ENCODE measurements at places on chromosomes 6 and 20. TPM values are rescaled to one million over a fixed set of nuclear protein-coding genes. Genes with fewer than 3 reads are reported as not detected.

PTCHD4 gene
- 0.20 TPM for total RNA-seq

TCP11 gene
- total RNA-seq = not detected

GRCh38 chr6:140561701-140562100 lies 1187.3 kb upstream of the CITED2 start:
- no peak for DNase-seq

DNA sequence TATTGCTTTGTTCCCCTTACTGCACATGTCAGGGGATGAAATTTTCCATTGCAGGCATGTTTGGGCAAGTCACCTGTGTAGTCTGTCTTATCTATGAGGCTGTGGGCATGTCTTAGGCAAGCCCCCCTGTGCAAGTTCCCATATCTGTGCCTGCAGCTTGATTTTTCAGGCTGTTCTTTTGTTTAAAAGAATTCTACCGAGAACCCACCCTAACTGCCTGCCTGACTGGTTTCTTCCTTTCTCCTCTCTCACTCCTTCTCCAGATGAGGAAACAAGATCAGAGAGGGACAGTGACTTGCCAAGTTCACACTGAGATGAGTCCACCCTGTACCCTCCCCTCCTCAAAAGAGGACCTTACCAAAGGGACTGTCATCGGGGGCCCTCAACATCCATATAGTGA lies 11.0 kb downstream of the TREML2 start:
- no peak for DNase-seq

DNA sequence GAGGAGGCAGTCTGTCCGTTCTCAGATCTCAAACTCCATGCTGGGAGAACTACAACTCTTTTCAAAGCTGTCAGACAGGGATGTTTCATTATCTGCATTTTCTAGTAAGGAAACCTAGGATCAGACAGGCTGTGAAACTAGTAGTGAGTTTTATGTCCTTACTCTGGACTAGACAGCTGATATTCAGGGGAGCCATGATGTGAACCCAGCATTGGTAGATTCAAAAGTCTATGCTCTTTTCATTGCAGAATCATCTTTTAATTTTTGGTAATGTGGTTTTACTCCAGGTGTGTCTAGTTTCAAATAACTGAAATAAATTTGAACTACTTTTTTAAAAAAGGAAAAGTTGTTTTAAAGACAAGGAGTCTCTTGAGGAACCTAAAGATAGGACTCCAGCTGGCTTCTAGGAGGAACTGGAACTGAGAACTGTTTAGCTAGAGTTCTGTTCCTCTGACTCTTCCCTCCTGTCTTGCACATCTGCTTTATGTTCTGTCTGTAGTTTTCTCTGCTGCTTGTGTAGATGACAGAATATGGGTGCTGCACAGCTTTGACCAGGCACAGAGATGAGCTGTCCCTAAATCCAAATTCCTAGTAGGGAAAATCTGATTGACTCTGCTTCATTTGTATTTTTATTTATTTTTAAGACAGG lies 27.8 kb upstream of the RNF144B start:
- DNase-seq = no peak

DNA sequence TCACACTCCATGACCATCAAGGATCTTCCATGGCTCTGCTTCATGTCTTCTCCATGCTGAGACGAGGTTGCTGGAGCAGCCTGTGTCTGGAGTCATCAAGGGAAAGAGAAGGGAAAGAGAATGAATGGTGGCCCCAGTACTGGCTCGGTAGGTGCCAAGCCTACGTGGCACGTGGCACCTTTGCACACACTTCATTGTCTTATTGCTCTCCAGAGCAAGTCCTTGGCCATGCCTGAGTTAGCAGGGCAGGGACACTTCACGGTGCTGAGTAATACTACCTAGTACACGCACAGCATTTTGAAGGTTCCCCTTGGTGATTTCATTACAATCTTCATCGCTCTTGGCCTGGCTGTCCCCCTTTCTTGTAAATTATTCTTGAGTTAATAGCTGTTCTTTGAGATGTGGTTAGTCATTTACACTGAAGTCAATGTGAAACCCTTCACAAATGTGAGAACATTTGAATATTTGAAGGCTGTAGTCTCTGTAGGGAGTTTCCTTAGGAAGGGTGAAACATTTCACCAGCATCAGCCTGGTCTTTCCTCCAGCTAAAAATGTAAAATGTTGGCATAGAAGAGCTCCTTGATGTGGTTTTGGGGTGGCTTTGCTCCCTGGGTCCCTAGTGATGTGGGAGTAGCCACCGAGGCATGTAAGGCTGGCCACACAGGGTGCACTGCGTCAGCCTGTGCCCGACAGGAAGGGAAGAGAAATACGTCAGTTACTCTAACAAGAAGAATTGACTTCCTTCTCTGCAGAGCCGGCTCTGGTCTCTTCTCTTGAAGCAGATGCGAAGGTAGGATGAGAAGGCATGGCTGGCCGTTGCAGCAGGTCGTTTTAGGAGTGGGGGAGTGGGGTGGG lies at the start of gene SYTL3:
TSS of gene SYTL3 (plus strand) at position 766 of the 855 bp plus-strand sequence. CDS start 13,215 bp downstream, outside the sequence.
- DNase-seq = no peak

RAB32 gene
- total RNA-seq = 61.9 TPM

DNA sequence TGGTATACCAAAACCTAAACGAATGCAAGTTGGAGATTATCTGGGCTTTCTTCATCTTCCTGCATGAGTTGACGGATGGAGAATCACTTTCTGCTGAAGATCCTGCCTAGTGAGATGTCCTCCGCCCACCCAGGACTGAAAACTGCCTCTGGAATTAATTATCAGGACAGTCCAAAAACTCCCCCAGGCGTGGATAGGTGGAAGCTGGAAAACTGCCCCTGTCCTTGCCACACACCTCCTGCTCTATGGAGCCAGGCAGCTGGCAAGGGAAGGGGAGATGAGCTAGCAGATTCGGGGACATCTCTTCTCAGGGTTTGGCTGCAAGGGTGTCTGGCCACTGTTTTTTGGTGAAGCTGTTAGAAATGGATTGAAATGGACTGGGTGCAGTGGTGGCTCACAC lies 89.3 kb upstream of the ZNFX1 start:
- DNase-seq = no peak

GRCh38 chr6:49987749-49988148 lies 18.3 kb upstream of the DEFB113 start:
- DNase-seq = no peak

DNA sequence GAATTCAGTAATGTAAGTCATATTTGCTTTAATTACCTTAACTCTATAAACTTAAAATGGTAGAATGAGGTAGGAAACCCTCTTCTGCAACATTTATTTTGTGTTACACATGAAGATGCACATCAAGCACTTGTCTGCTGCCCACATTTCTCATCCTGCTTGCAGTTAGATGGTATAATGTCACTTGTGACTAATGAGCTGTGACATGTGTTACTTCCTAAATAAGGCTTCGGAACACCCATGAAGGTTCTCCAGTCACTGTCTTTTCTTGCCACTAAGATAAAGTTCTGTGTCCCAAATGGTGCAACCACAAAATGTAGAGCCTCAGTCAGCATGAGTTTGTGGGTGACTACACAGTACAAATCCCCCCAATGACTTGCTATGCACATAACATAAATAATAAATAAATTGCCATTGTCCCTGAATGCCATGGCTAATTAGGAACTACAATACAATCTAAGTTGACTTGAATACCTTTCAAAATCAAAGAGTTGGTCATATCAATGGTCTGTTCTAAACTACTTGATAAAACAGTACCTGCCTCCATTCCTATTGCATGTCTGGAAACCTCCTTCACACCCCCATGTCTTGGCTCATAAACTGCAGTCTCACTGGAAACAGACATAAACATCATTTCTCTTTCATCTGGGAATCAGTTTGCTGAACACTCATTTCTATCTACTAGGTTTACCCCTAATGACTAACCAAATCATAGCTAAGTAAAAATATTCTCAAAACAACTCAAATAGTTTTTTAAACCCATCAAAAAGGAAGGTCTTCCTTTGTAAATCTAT lies 157.2 kb downstream of the PTPRK start:
- no peak for DNase-seq

SLC35F1 gene
- total RNA-seq = not detected

BFSP1 gene
- total RNA-seq = 1.4 TPM

- no peak for DNase-seq
These were observed 24.9 kb downstream of the DPPA5 start for GRCh38 chr6:73329201-73329600.

SRSF12 gene
- 0.51 TPM for total RNA-seq

GRCh38 chr20:58945965-58946631 lies 35.0 kb upstream of the NELFCD start:
- DNase-seq = no peak

DNA sequence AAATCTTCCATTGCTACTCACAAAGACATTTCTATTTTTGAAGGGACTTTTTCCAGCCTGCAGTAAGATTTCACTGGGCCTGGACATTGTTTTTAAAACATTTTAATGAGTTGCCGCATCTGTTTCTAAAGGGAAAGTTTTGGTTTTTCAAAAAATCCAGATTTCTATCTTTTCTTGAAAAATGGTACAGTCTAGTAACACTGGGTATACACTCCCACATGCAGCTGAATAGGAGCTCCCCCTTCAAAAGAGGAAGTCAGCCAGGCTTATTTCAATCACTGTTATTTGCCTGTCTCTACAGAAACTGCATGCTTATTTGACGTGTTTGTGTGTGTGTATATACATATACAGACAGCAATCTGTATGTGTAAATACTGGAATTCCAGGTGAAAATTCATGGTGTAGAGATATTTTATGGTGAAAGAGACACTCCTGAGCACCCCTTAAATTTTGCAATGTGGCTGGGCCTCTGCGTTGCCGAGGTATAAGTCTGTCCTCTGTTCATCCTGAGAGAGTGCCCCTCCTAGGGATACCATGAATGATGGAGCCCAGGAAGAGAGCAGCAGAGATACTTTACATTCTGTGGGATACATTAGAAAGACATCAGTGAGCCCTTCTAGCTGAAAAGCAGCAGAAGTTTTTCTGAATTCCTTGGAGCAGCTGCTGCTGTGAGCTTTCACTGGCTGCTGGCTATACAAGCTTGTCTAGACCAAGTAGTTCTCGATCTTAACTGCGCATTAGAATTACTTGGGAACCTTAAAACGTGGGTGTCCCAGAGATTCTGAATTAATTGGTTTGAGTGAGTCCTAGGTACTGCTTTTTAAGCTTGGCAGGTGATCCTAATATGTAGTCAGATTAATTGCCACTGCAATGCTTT lies 12.0 kb upstream of the ABRACL start:
- DNase-seq = no peak

DNA sequence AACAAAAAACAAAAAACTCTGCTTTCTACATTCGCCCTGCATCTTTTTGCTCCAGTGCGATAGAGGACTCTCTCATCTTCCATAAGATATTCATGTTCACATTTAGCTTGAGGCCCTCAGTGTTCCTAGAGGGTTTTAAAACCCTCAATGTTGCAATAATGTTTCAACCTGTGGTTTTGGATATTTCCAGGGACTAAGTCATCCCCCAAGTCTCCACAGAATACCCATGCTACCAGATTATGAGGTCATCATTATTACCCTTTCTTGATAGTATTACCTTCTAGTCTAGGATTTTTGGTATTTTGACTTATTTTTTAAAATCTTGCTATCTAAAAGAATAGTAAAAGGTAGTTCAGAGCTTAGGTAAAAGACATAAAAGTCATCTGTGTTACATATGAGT lies 480.5 kb upstream of the ID4 start:
- peak; percentile 57 for DNase-seq

SLC35D3 gene
- not detected for total RNA-seq

- no peak for DNase-seq
These were observed 1.4 kb downstream of the TFAP2D start for GRCh38 chr6:50714487-50715379.

MOCS1 gene
- total RNA-seq = 4.6 TPM

DNA sequence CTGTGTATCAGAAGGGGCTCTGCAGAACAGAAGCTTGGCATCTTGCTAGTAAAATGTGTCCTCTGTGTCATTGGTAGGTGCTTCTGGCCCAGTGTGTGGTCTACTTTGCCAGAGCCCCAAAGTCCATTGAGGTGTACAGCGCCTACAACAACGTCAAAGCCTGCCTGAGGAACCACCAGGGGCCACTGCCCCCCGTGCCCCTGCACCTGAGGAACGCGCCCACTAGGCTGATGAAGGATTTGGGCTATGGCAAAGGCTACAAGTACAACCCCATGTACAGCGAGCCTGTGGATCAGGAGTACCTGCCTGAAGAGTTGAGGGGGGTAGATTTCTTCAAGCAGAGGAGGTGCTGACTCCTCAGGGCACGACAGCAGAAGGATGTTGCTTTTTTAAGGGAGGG lies 19.7 kb downstream of the WRNIP1 start:
- DNase-seq = no peak

TNFAIP3 gene
- 92.9 TPM for total RNA-seq
